ENCODE measurements at places on chromosomes 16 and 17. TPM values are rescaled to one million over a fixed set of nuclear protein-coding genes. Genes with fewer than 3 reads are reported as not detected.

Gene MMP25
- total RNA-seq = not detected

Gene TBC1D3D
- total RNA-seq = not detected

Gene ACE
- total RNA-seq = 0.68 TPM

Gene CCL22
- not detected for total RNA-seq

DNA sequence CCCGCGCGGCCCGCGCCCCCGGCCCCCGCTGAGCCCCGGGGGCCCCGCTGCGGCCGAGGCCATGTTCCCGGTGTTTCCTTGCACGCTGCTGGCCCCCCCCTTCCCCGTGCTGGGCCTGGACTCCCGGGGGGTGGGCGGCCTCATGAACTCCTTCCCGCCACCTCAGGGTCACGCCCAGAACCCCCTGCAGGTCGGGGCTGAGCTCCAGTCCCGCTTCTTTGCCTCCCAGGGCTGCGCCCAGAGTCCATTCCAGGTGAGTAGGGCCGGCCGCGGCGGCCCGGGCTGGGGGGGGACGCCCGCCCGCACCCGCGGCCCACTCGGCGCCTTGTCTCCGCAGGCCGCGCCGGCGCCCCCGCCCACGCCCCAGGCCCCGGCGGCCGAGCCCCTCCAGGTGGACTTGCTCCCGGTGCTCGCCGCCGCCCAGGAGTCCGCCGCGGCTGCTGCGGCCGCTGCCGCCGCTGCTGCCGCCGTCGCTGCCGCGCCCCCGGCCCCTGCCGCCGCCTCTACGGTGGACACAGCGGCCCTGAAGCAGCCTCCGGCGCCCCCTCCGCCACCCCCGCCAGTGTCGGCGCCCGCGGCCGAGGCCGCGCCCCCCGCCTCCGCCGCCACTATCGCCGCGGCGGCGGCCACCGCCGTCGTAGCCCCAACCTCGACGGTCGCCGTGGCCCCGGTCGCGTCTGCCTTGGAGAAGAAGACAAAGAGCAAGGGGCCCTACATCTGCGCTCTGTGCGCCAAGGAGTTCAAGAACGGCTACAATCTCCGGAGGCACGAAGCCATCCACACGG lies 504 bp downstream of the MAZ start:
- H3K27me3 ChIP-seq = no peaks in the 10 kb centered on the region
- H3K36me3 ChIP-seq = peaks cover 10% of the 10 kb centered on the region
- H3K4me1 ChIP-seq = peaks cover 45% of the 10 kb centered on the region
- no peak for DNase-seq
- H3K27ac ChIP-seq = peak overlapping the region; percentile 96
- H3K4me3 ChIP-seq = peak overlapping the region; percentile 83

DNA sequence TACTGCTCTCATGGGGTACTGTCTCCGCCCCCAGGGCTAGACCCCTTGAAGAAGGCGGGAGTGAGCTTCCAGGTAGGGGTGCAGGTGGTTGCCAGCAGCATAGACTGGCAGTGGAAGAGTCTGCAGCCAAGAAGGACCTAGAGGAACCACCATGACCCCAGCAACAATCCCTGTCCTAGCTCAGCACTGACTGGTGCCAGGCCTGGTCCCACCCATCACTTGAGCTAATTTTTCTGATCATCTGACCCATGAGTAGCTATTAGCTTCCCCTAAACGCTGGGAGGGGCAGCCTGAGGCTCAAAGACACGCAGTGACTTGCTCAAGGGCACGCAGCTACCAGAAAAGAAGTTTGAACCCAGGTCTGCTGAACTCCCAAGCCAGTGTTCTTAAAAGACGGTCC lies 945 bp downstream of the PRM3 start:
- no peaks in the 10 kb centered on the region for H3K4me1 ChIP-seq
- no peaks in the 10 kb centered on the region for H3K36me3 ChIP-seq
- no peak overlapping the region for H3K27ac ChIP-seq
- no peaks in the 10 kb centered on the region for H3K27me3 ChIP-seq

- no peaks in the 10 kb centered on the region for H3K27me3 ChIP-seq
- no peak overlapping the region for H3K4me3 ChIP-seq
- peak; percentile 62 for DNase-seq
- peaks cover 43% of the 10 kb centered on the region for H3K36me3 ChIP-seq
These were observed 23.5 kb downstream of the SRCAP start for GRCh38 chr16:30722443-30722842.

GRCh38 chr16:75481475-75481874 lies 13.8 kb downstream of the CHST6 start:
- peaks cover 2% of the 10 kb centered on the region for H3K36me3 ChIP-seq
- no peak overlapping the region for H3K4me3 ChIP-seq
- H3K27me3 ChIP-seq = no peaks in the 10 kb centered on the region
- no peak overlapping the region for H3K27ac ChIP-seq

DNA sequence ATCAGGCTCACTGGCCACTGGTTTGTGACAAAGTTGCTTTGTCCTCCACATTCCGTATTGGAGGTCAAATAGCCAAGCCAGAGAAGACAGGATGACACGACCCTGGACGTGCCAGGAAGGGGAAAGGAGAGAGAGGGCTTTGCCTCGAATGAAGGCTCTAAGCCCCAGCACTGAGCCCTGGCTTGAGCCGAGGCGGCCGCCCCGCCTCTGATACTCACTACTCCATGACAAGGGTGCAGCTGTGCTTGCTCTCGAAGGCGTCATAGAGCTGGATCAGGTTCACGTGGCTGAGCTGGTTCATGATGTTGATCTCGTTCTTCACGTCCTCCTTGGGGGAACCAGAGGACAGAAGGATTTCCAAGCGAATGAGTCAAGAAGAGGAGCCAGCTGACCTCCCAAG lies 19.3 kb downstream of the MYLK3 start:
- H3K27ac ChIP-seq = no peak overlapping the region
- DNase-seq = no peak
- H3K4me3 ChIP-seq = no peak overlapping the region
- no peaks in the 10 kb centered on the region for H3K27me3 ChIP-seq
- H3K4me1 ChIP-seq = no peaks in the 10 kb centered on the region

DNA sequence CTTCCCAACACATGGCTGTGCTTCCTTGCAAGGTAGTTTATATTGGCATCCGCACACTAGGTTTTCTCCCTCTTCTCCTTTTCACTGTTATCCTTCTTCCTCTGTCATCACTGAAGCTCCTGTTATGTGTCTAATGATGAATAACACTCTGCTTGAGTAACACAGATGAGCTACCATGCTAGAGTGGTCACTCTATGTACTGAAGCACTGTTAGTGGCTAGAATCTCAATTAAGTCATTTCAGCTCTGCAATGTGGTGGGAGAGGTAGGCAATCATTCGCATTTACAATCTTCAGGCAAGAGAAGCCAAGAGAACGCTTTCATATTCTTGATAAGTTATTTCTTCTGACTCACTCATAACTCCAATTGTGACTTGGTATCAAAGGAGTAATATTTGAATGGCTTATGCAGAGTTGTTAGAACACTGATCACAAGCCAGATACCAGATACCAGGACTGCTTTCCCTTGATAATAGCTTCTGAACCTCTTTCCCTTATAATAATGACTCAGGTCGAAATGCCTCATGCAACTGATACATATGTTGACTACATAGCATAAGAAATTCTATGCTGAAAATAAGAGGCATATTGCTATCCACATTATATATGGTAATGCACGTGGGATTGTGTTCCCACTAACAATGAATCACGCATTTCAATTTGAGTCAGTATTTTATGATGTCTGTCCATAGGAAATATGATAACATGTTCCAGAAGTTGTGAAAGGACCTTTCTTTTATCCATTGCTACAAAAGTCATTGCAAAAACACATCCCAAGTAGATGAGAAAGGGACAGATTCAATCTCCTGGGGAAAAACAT lies 158.0 kb upstream of the HS3ST3A1 start:
- no peaks in the 10 kb centered on the region for H3K4me1 ChIP-seq
- no peaks in the 10 kb centered on the region for H3K27me3 ChIP-seq
- H3K27ac ChIP-seq = no peak overlapping the region
- no peak for DNase-seq
- no peaks in the 10 kb centered on the region for H3K36me3 ChIP-seq

DNA sequence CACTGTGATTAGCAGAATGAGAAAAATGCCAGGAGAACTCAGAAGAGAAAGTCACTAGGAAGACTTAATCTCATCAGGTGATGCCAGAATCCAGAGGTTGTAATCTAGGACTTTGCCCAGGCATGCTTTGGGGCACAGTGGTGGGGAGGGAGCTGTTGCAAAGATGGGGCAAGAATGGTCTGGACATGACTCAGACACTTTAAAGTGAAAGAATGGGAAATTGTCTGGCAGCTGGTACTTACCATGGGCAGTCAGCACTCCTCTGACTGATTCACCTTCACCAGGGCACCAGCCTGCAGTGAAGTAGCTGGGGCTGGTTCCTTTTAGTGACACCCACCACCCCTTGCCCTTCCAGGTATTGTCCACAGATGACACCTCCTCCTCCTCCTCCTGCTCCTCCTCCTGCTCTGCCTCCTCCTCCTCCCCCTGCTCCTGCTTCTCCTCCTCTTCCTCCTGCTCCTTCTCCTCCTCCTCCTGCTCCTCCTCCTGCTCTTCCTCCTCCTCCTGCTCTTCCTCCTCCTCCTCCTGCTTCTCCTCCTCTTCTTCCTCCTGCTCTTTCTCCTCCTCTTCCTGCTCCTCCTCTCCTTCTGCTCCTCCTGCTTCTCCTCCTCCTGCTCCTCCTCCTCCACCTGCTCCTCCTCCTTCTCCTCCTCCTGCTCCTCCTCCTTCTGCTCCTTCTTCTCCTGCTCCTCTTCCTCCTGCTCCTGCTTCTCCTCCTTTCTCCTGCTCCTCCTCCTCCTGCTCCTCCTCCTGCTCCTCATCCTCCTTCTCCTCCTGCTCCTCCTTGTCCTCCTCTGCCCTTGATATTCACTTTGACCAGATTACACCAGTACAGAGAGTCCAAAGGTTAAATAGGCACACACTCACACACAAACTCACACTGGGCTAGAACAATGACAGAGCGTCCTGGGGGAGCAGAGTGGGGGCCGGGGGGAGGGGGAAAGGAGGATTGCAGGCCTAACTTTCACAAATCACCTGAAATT lies at the start of gene CHD9NB:
Gene CHD9NB, minus strand, starts transcription at position 379 of the 983 bp plus-strand sequence. CDS start 8,739 bp downstream, outside the sequence.
- H3K27me3 ChIP-seq = no peaks in the 10 kb centered on the region
- no peaks in the 10 kb centered on the region for H3K36me3 ChIP-seq
- H3K4me3 ChIP-seq = peak within 1 kb of the TSS; percentile 44
- peak within 1 kb of the TSS; percentile 73 for H3K27ac ChIP-seq
- H3K4me1 ChIP-seq = peaks cover 40% of the 10 kb centered on the region

GRCh38 chr17:28554565-28554964 lies 2.1 kb upstream of the UNC119 start:
- peaks cover 34% of the 10 kb centered on the region for H3K36me3 ChIP-seq
- peaks cover 26% of the 10 kb centered on the region for H3K4me1 ChIP-seq
- H3K27me3 ChIP-seq = no peaks in the 10 kb centered on the region
- H3K4me3 ChIP-seq = no peak overlapping the region
- H3K27ac ChIP-seq = no peak overlapping the region

- peaks cover 58% of the 10 kb centered on the region for H3K27me3 ChIP-seq
- no peak overlapping the region for H3K4me3 ChIP-seq
- no peak for DNase-seq
- H3K4me1 ChIP-seq = no peaks in the 10 kb centered on the region
These were observed 171.6 kb upstream of the TNRC6C start for GRCh38 chr17:77786740-77787505.

DNA sequence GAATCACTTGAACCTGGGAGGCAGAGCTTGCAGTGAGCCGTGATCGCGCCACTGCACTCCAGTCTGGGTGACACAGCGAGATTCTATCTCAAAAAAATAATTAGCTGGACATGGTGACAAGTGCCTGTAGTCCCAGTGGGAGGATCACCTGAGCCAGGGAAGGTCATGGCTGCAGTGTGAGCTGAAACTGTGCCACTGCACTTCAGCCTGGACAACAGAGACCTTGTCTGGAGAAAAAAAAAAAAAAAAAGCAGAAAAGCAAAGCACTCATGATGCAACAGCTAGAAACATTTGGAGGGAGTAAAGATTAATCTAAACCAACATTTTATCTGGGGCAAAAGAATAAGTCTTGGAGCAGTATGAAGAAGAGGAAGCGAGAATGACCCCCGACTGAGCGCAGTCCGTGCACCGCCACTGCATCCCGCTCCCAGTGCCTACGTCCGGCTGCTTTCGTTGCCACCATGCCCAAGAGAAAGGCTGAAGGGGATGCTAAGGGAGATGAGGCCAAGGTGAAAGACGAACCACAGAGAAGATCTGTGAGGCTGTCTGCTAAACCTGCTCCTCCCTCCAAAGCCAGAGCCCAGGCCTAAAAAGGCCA lies 8.2 kb downstream of the PRPSAP1 start:
- H3K4me3 ChIP-seq = peak overlapping the region; percentile 10
- peaks cover 26% of the 10 kb centered on the region for H3K36me3 ChIP-seq
- peak overlapping the region; percentile 96 for H3K27ac ChIP-seq
- H3K4me1 ChIP-seq = peaks cover 22% of the 10 kb centered on the region
- DNase-seq = peak; percentile 43

GRCh38 chr17:3590768-3591167 lies 18.4 kb downstream of the TRPV1 start:
- no peak for DNase-seq
- peaks cover 9% of the 10 kb centered on the region for H3K4me1 ChIP-seq
- peaks cover 11% of the 10 kb centered on the region for H3K36me3 ChIP-seq
- no peak overlapping the region for H3K4me3 ChIP-seq

DNA sequence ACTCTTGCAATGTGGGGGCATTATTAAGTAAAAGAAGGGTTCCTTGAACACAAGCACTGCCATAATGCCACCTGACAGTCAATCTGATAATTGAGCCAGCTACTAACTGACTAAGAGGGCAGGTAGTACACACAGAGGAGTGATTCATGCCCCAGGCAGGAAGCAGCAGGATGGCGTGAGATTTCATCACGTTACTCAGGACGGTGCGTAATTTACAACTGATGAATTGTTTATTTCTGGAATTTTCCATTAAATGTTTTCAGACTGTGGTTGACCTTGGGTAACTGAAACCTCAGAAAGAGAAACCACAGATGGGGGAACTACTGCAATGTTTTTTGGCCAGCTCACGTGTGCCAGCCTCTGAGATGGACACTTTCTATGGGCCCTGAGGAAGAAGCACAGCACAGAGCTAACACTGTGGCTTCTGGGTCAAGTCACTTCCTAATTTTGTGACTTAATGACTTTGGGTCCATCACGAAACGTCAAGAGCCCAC lies 46.7 kb downstream of the C17orf67 start:
- peaks cover 12% of the 10 kb centered on the region for H3K4me1 ChIP-seq
- peaks cover 1% of the 10 kb centered on the region for H3K36me3 ChIP-seq
- H3K27ac ChIP-seq = peak overlapping the region; percentile 84
- no peak for DNase-seq
- H3K27me3 ChIP-seq = peaks cover 2% of the 10 kb centered on the region

GRCh38 chr17:56313201-56313600 lies 159.9 kb downstream of the ANKFN1 start:
- no peak overlapping the region for H3K4me3 ChIP-seq
- H3K4me1 ChIP-seq = no peaks in the 10 kb centered on the region
- no peaks in the 10 kb centered on the region for H3K27me3 ChIP-seq
- no peak overlapping the region for H3K27ac ChIP-seq
- H3K36me3 ChIP-seq = no peaks in the 10 kb centered on the region

GRCh38 chr16:49969091-49970030 lies 55.7 kb upstream of the CNEP1R1 start:
- peaks cover 29% of the 10 kb centered on the region for H3K27me3 ChIP-seq
- no peaks in the 10 kb centered on the region for H3K4me1 ChIP-seq
- DNase-seq = no peak

GRCh38 chr16:82685526-82685925 lies 58.8 kb downstream of the CDH13 start:
- no peaks in the 10 kb centered on the region for H3K27me3 ChIP-seq
- DNase-seq = no peak
- no peak overlapping the region for H3K4me3 ChIP-seq

All from chondrocyte (in vitro differentiated cells).